ENCODE measurements at places on chromosomes 12 and 14. TPM values are rescaled to one million over a fixed set of nuclear protein-coding genes. Genes with fewer than 3 reads are reported as not detected.

LHX5 gene
- not detected for total RNA-seq

VASH1 gene
- 2.5 TPM for total RNA-seq

BDKRB1 gene
- not detected for total RNA-seq

NPAS3 gene
- total RNA-seq = not detected

FKBP3 gene
- total RNA-seq = 54.9 TPM

OASL gene
- 104 TPM for total RNA-seq

HPD gene
- not detected for total RNA-seq

Data from activated CD4-positive, alpha-beta memory T cell treated with anti-CD3 and anti-CD28 coated beads, Interleukin-2, amount 10 ng/mL, durations not matched to agents 7 days and 5 days (primary cell).